ENCODE measurements at places on chromosomes 1 and 21.

GRCh38 chr1:235429143-235429542 is 61.9 kb downstream of the TBCE start:
- DNase-seq = no peak

GRCh38 chr1:196623079-196623478 is 14.8 kb upstream of the KCNT2 start:
- no peak for DNase-seq

- no peak for DNase-seq
Measured at GRCh38 chr1:62988867-62989266, 204.9 kb downstream of the ATG4C start.

GRCh38 chr1:210641582-210641981 is 312.9 kb downstream of the HHAT start:
- no peak for DNase-seq

DNA sequence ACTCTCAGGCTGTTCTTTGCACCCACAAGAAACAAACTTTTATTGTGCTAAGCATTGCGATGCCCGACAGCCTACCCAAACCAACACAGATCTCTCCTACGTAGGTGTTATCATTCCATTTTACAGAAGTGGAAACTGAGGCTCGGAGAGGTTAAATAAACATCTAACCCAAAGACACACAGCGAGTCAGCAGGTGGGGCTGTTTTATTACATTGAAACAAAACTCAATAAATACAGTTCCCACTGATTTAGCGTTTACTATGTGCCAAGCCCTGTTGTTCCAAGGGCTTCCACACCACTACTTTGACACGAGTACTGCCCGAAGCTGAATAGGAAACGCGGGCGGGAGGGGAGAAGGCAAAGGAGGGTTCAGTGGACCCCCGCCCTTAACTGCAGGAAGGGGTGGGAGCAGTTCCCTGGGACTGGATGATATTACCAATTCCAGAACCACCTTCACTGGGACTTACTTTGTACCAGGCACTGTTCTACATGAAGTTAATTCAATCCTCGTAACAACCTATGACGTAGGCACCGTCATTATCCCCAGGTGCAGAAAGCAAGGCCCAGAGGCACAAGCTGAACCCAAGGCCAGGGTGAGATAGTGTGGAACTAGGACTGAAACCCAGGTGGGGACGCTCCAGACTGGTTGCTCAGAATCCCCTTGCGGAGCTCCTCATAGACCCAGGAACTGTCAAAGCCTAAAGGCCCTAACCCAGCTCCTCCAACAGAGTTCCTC is 19.3 kb upstream of the ALDH4A1 start:
- no peak for DNase-seq
